H1 (cell line): ENCODE measurements at places on chromosomes 1 and 21. TPM values are rescaled to one million over a fixed set of nuclear protein-coding genes. Genes with fewer than 3 reads are reported as not detected.

RIPPLY3 gene
- total RNA-seq, result 2.0 and 2.6 TPM in 2 replicates

TNNI3K gene
- 0.19 and 0.48 TPM in 2 replicates for total RNA-seq

SPSB1 gene
- total RNA-seq, result 4.0 and 5.3 TPM in 2 replicates

RPL22 gene
- total RNA-seq, result 521 and 545 TPM in 2 replicates

KISS1 gene
- 0.88 TPM in 1 of 2 replicates, not detected in the other for total RNA-seq

DIRAS3 gene
- total RNA-seq, result not detected in 2 replicates

PPIAL4G gene
- not detected in 2 replicates for total RNA-seq

SLAMF7 gene
- not detected in 2 replicates for total RNA-seq

DNAJC8 gene
- total RNA-seq, result 129 and 134 TPM in 2 replicates

CYP4X1 gene
- total RNA-seq, result 1.3 and 1.4 TPM in 2 replicates

GBP7 gene
- not detected in 2 replicates for total RNA-seq

PRAMEF18 gene
- not detected in 2 replicates for total RNA-seq

DNA sequence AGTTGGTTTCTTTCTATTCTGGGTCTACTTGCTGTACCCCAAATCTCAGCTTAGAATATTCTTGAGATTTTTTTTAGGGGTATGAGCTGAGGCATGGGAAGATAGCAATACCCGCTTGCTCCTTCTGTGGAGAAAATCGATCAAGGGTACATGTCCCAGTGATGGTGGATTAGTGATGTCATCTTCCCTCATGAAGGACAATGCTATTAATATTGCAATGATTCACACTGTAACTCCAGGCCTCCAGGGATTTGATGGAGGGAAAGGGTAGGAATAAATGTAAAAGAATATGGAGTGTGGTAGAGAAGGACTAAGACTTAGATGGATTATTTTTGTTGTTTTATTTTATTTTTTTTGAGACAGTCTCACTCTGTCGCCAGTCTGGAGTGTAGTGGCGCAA lies 47.4 kb downstream of the XCL1 start:
- H3K27me3 ChIP-seq, result no peaks in the 10 kb centered on the region
- H3K4me3 ChIP-seq, result no peak overlapping the region
- H3K4me1 ChIP-seq, result no peaks in the 10 kb centered on the region
- H3K36me3 ChIP-seq, result no peaks in the 10 kb centered on the region
- no peak for DNase-seq

GRCh38 chr1:74895411-74895810 lies 162.5 kb downstream of the TYW3 start:
- H3K4me1 ChIP-seq, result no peaks in the 10 kb centered on the region
- DNase-seq, result no peak
- H3K27me3 ChIP-seq, result no peaks in the 10 kb centered on the region
- no peak overlapping the region for H3K27ac ChIP-seq
- no peaks in the 10 kb centered on the region for H3K36me3 ChIP-seq

- no peaks in the 10 kb centered on the region for H3K27me3 ChIP-seq
- peaks cover 38% of the 10 kb centered on the region for H3K36me3 ChIP-seq
- H3K4me1 ChIP-seq, result peaks cover 12% of the 10 kb centered on the region
- DNase-seq, result no peak
These were observed 1.4 kb downstream of the WDR26 start for GRCh38 chr1:224433041-224433691.

- H3K4me3 ChIP-seq, result no peak overlapping the region
- 0 out of 2 replicates have a peak, but pooled peaks cover 2% of the 10 kb centered on the region for H3K27me3 ChIP-seq
- no peak overlapping the region for H3K27ac ChIP-seq
- H3K4me1 ChIP-seq, result peaks cover 11% of the 10 kb centered on the region
- DNase-seq, result peak; percentile 76
These were observed 18.4 kb downstream of the ZBTB17 start for GRCh38 chr1:15957221-15958095.

DNA sequence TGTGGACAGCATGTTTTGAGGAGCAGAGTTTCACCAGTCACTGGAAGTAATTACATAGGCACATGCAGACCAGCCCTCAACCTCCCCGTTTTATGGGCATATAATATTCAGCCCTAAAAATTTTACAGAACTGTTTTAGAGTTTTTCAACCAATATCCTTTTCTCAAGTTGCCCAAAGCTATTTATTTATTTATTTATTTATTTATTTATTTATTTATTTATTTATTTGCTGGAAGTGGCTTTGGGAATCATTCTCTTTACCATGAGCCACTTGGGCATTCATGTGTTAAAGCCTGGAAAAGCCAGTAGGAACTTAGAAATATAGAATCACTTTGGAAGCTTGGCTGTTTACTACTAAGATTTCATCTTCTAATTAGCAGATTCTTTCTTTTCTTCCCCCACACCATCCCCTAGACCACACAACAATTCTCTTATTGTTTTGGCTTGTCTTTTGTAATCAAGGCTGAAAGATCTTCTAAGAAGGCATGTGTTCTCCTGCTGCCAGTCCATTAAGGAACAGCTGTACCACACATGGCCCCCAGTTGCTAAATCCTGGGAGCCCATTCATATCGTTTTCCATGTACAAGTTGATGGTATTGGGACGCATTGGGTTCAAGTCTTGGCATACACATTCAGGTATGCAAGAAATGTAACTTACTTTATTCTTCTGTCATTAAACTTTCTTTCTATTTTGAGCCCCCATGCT lies 220.0 kb downstream of the PAPPA2 start:
- H3K4me1 ChIP-seq, result no peaks in the 10 kb centered on the region
- H3K4me3 ChIP-seq, result no peak overlapping the region
- no peak overlapping the region for H3K27ac ChIP-seq
- no peaks in the 10 kb centered on the region for H3K36me3 ChIP-seq
- no peak for DNase-seq

GRCh38 chr21:26852423-26852822 lies 7.2 kb upstream of the ADAMTS1 start:
- no peaks in the 10 kb centered on the region for H3K36me3 ChIP-seq
- no peak overlapping the region for H3K4me3 ChIP-seq
- H3K27ac ChIP-seq, result no peak overlapping the region

GRCh38 chr21:36927719-36928117 lies 38.8 kb downstream of the HLCS start:
- H3K27me3 ChIP-seq, result no peaks in the 10 kb centered on the region
- H3K36me3 ChIP-seq, result no peaks in the 10 kb centered on the region
- H3K27ac ChIP-seq, result no peak overlapping the region
- no peak overlapping the region for H3K4me3 ChIP-seq
- no peaks in the 10 kb centered on the region for H3K4me1 ChIP-seq

GRCh38 chr1:243883551-243883950 lies 33.5 kb upstream of the AKT3 start:
- H3K27ac ChIP-seq, result no peak overlapping the region
- H3K4me3 ChIP-seq, result no peak overlapping the region
- no peak for DNase-seq
- no peaks in the 10 kb centered on the region for H3K27me3 ChIP-seq
- no peaks in the 10 kb centered on the region for H3K36me3 ChIP-seq
- no peaks in the 10 kb centered on the region for H3K4me1 ChIP-seq

GRCh38 chr1:181122222-181122621 lies 33.7 kb downstream of the IER5 start:
- no peak overlapping the region for H3K27ac ChIP-seq
- no peaks in the 10 kb centered on the region for H3K27me3 ChIP-seq
- no peaks in the 10 kb centered on the region for H3K36me3 ChIP-seq
- peaks cover 6% of the 10 kb centered on the region; the same call in 1 of the 2 replicates for H3K4me1 ChIP-seq
- H3K4me3 ChIP-seq, result no peak overlapping the region
- no peak for DNase-seq

DNA sequence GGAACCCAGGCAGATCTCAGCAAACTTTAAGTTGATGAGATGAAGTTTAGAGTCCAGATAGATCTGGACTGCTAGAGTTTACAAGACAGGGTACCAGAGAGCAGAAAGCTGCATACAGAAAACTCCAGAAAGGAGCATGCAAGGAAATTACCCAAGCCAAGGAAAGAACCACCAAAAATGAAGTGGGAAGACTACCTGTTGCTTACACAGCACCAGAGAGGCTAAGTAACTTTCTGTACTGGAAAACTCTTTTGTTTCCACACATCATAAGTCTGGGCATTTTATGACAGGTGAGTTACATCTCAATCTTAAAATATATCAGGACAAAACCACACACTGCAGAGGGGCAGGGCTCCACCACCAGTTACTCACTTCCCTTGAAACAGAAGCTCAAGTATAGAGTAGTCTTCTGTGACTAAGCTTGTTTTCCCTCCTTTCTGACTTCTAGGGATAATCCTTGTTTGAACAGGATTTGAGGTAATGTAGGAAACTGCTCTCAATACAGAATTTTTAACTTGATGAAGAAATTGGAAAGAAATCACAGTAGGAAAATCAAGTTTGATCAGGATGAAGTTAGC lies 17.4 kb upstream of the GJA9 start:
- H3K36me3 ChIP-seq, result no peaks in the 10 kb centered on the region
- no peak overlapping the region for H3K4me3 ChIP-seq
- DNase-seq, result no peak
- no peaks in the 10 kb centered on the region for H3K4me1 ChIP-seq
- H3K27ac ChIP-seq, result no peak overlapping the region

- no peak overlapping the region for H3K27ac ChIP-seq
These were observed 59.9 kb downstream of the SPSB1 start for GRCh38 chr1:9352377-9353134.

DNA sequence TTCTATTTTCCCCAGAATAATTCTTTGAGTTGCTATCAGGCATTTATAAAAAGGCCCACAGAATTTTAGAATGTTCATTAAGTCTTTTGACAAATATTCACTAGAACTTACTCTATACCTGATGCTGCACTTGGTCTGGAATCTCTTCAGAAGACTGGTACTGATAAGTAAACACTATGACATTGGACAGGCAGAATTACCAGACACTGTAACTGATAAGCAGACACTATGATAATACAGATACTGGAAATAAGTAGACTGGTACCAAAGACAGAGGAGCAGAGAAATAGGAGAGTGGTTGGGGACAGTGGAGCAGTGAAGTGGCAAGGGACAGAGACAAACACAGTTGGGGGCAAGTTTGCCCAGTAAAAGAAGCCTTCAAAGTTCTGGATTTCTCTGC lies 8.2 kb downstream of the DPT start:
- H3K27me3 ChIP-seq, result no peaks in the 10 kb centered on the region
- no peaks in the 10 kb centered on the region for H3K36me3 ChIP-seq
- no peak overlapping the region for H3K27ac ChIP-seq
- no peak overlapping the region for H3K4me3 ChIP-seq
- DNase-seq, result no peak

DNA sequence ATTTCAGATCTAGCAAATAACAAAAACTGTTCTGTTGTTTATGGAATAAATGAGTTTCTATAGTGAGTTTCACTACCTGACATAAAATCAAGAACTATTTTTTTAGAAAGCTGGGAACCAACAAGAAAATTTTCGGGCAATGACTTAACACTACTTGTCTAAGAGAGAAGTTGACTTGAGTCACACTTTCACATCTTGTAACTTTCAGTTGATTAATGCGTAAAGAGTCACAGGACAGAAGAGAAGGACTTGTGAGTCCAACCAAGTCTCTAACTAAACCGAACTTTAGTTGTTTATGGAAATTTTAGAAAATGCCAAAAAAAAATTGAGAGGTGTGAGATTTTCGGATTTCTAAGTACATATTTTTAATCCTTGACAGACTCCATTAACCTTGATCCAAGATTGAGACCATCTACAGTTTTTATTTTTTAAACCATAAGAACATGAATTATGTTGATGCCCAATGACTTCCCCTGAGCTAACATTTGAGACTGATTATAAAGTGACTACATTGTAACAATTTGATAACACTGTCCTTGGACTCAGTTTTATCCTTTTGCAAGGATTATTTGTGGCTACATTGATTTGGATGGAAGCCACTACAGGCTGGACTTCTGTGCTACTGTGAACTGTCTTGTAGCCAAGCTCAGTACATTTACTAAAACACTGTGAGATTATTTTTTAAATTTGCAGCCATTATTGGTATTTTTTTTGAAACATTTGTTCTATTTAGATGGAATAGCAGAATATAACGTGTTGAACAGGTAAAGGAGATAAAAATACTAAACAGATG lies 284.0 kb downstream of the PTPRC start:
- no peaks in the 10 kb centered on the region for H3K4me1 ChIP-seq
- no peak overlapping the region for H3K27ac ChIP-seq
- H3K4me3 ChIP-seq, result no peak overlapping the region
- H3K36me3 ChIP-seq, result no peaks in the 10 kb centered on the region

DNA sequence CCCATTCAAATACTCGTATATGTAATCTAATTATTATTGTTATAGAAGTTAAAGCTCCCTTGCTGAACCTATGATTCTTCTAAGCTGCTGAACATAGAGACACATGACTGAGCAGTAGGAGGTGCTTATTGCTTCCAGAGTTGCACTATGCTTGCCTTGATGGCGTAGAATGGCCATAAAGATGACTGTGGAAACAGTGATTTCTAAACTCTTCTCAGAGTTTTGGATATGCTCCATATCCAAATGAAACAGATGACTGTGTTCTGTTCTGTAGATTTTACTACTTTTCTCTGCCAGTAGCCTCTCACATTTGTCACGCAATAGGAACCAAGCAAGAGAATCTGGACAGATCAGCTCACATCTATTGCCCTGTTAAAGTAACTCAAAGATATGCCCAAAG lies 88.1 kb upstream of the CACYBP start:
- H3K36me3 ChIP-seq, result peaks cover 2% of the 10 kb centered on the region
- no peak overlapping the region for H3K27ac ChIP-seq
- no peak for DNase-seq

DNA sequence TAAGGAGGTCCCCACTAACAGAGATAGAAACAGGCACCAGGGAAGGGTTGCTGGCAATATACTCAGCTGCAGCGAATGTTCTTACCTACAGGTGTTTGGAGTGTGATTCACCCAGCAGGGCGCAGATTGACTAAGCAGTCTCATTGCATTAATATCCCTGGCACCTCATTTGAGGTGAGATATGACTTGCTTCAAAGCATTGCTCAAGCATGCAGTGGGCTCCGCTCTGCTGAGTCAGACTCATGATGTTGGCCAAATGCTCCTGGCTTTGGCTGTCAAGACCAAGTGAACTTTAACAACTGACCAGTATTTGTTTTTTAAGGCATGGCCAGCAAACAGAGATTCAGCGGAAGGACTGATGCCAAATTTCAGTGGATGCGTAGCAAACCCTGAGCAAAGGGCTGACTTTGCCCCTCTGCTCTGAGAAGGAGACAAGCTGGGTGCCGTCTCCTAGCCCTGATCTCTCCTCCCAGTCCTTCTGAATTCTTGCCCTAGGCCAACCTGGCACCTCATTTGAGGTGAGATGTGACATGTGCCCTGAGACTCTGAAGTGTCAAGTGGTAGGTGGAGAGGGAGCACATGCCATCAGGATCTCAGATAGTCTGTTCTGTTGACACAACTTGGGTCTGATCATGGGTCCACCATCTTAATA lies 187.1 kb upstream of the COA6 start:
- H3K4me3 ChIP-seq, result no peak overlapping the region
- no peak for DNase-seq
- no peaks in the 10 kb centered on the region for H3K4me1 ChIP-seq

GRCh38 chr1:60274422-60275290 lies 201.1 kb upstream of the C1orf87 start:
- no peaks in the 10 kb centered on the region for H3K27me3 ChIP-seq
- H3K4me3 ChIP-seq, result no peak overlapping the region
- no peak overlapping the region for H3K27ac ChIP-seq
- no peaks in the 10 kb centered on the region for H3K4me1 ChIP-seq
- H3K36me3 ChIP-seq, result no peaks in the 10 kb centered on the region
